Stimulated activated naive CD4-positive, alpha-beta T cell treated with Interleukin-2 at 50 U/mL for 16 hours (primary cell): ENCODE measurements at places on chromosomes 5 and 9.

GRCh38 chr5:61119066-61119465 is 43.2 kb downstream of the SMIM15 start:
- DNase-seq, result no peak

- DNase-seq, result no peak
These were observed 53.5 kb downstream of the NEK6 start for GRCh38 chr9:124311283-124311682.

DNA sequence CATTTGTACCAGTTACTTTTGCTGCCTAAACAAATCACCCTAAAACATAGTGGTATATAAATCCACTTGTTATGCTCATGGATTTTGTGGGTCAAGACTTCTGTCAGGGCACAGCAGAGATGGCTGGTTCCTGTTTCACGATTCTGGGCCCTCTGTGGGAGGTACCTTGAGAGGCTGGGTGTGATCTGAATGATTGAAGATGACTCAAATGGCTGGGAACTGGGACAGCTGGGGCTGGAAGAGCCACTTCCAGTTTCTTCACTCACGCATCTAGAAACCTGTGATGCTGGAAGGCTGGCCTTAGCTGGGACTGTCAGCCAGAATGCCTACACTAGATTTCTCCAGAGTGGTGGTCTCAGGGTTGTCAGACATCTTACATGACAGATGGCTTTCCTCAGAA is 88.1 kb downstream of the KIF4B start:
- DNase-seq, result no peak

- no peak for DNase-seq
These were observed 111.1 kb upstream of the EQTN start for GRCh38 chr9:27408001-27408400.

DNA sequence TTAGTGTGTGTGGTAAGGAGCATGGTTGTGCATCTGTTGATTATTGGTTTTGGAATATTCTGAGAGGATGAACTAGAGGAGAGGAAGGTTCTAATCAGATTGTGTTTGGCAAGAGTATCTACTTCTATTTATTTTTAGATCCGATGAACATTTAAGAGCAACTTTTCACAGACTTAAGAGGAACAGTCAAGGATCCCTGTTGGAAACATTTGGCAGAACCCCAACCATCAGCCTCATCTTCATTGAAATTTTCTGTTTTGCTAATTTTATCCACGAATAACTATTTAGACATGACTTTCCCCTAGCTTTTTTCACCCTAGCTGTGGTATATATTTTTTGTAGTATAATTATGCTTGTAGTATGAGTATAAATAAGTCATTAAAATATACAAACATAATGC is 868.5 kb downstream of the MAT2B start:
- DNase-seq, result no peak

DNA sequence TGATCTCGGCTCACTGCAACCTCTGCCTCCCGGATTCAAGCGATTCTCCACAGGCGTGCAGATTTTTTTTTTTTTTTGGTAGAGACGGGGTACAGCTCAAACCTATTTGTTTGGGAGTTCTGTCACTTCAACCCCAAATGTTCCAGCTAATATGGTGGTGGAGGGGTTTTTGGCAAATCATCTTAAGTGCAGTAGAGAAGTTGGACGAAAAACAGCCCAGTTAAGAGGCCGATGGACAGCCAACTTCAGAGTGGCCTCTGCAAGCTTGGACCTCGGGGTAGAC is 756 bp upstream of the PRR7 start:
- no peak for DNase-seq
